Stimulated activated CD8-positive, alpha-beta memory T cell treated with anti-CD3 and anti-CD28 coated beads, Interleukin-12 subunit alpha, Interleukin-12 subunit beta, amount 100 ng/mL, for 4 hours (primary cell): ENCODE measurements at places on chromosomes 11 and 22.

DNA sequence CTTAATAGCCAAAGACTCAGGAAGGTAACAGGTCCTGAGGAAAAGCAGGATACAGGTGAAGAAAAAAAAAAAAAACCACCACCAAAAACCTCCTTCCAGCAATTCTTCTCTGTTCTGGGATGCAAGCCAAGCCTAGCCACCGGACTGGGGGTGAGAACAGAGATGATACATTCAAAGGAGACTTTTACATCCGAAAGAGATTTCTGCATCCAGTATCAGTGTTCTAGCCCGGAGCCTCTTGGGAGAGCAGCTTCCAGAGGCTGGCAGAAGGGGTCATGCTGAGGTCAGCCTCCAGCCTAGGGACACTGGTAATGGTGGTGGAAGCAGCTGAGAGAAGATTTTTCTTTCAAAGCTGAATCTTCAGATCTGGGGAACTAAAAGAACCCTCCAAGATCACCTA is 76.2 kb downstream of the KCNC1 start:
- no peak for DNase-seq

DNA sequence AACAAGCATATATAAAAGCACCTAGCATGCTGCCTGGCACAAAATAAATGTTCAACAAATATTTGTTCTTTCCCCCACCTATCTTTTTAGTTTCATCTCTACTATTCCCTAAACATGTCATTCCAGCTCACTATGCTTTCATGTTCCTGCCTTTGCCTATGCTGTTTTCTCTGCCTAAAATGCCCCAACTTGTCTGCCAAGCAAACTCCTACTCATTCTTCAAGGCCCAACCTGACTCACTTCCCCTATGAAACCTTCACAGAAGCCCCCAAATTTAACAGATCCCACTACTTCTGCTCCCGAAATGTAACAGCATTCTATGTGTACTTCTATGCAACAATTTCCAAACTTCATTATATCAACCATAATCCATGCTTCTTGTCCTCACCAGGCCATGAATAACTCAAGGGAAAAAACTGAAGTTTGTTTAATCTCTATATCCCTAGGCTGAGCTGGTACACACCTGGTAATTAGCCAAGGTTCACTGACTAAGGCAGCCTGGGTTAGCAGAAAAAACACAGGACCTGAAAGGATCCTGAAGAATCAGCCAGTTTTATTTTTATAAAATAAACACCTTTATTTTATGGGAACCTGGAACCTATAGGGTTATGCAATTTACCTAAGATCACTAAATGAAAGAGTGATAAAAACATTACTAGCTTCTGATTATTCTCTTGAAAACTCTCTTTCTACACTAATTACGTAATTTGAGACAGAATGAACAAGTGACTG is 72.2 kb downstream of the PAK1 start:
- DNase-seq, result no peak

DNA sequence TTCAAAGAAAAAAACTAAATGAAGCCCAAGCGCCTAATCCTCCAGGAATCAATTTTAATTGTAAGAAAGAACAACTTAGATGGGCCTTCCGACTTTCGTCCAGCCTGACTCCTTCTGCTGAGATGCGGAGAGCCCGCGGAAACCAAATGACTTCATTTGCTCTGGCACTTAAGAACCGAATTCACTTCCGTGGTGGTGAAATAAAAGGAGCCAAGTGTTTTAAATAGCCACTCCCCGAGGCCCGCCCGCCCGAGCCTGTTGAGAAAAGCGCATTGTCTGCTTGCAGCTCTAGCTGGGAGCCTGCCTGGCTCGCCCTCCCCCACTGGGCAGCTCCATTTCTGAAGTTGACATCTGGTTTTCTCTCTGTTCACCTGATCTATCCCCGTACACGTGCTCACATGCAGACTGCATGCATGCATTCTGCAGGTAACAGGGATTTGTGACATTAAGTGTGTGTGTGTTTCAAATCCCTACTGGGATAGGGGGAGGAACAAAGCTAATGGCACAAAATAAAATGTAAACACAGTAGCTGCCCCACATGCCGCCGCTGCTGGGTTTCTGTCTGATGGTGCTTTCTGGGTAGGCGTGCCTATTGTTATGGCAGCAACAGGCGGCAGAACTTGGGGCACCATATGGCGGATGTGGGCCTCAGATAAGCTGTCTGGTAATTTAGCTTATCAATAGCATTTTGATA is 6.2 kb downstream of the TEAD1 start:
- no peak for DNase-seq

- no peak for DNase-seq
Measured at GRCh38 chr11:134235399-134235798, 10.9 kb downstream of the VPS26B start.
